Glomerular endothelial cell (primary cell): ENCODE measurements at places on chromosomes 4 and X. TPM values are rescaled to one million over a fixed set of nuclear protein-coding genes. Genes with fewer than 3 reads are reported as not detected.

DNA sequence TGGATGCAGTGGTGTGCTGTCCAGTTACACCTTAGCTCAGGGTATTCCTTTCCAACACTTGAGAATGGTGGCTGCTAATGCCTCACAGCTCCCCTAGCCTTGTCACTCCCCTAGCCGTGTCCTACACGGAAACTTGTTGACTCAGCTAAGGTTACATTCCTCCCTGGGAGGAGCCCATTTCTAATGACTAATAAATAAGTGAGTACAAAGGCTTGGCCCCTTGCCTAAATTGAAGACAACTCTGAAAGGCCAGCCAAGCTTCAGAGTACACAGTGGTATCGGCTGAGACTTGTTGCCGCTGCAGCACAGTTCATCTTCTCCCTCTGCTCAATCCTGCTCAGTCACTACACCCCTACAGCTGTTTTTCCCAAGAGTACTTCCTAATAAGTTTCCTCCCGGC, 21.2 kb upstream of the SLC25A31 start:
- peak; percentile 65 for DNase-seq

DNA sequence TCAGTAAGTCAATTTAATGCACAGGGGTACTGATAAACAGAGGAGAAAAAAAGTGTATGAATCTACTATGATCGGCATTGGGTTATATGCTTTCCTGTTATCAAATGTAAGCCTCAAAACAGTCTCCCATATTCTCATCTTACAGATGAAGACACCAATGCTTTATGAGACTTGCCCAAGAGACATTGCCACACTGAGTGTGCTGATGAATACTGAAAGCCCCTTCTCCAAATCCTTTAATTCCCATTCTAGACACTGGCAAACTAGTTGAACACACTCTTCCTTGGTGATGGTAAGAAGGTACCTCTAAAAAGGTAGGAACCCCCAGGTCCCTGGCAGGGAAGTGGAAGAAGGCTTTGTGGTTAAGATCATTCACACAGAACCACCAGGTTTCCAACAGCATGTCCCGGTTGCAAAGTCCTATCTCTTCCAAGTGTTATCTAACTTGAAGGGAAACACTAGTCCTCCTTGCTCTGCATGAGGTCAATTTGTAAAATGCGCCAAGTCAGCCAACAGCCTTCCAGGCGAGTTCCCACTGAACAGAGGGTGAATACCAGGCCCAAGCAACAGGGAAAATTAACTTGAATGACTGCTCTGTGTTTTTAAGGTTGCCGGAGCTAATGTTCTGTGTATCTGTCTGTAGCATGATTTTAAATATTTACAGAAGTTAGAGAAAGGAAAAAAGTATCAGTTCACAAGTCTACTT, 5.1 kb downstream of the SETD7 start:
- no peak for DNase-seq

DNA sequence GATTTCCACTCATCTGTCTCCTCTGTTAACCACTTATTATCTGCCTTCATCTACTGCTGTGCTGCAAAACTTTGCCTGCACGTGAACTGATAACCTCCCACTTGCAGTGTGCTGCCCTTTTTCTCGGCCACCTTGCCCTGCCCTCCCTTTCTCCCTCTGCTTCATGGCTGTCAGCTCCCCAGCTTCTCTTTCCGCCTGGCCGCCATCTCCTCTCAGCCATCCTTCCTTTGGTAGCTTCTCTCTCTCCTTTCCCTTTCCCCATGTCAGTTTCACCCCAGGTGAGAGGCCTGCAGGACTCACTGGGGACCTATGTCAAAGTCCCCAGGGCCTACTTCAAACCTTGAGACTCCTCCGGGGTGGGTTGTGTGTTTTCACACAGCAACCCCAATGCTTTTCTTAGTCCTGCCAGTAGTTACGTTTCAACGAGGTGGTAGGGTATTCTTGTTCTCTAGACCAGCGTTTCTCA, 6.6 kb downstream of the MSL3 start:
- no peak for DNase-seq

The CDX4 gene
- not detected in 2 replicates for total RNA-seq

DNA sequence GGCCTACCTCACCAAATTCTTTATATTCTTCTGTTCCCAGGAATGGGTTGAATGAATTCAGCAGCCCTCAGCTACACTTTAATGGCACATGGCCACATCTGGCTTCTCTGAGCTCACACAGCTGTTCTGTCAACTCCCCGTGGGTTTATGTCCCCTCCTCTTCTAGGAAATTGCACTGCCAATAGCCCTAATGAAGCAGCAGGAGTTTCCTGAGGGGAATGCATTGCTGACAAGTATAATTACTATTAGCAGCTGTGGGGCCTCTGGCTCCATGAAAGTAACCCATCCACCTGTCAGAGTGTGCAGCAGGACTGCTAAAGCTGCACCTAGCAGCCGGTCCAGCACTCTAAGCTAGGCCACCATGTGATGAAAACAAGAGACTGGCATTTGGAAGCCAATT, 50.3 kb downstream of the FTHL17 start:
- DNase-seq = no peak

The DNAAF6 gene
- total RNA-seq = not detected in 2 replicates

DNA sequence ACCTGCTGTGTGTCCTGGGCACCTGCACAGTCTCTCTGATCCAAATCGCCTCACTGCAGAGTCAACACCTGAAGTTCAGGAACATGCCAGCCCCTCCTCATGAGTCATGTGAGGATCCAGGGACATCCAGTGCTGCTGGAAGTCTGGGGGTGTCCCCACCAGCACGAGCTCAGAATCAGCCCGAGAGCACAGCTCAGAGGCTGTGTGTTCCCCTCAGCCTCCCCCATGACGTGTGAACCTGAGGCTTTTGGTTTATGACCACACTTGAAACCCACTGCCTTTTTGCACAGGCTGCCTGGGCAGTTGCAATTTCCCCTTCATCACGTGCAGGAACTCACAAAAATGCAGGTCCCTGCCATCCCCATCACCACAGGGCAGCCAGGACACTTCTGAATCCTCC, 47.1 kb downstream of the PPP2R2C start:
- no peak for DNase-seq
